Mucosa of gallbladder (tissue), 1 donor: ENCODE measurements at places on chromosomes 5 and 9. TPM values are rescaled to one million over a fixed set of nuclear protein-coding genes. Genes with fewer than 3 reads are reported as not detected.

CDC23 gene
- total RNA-seq, result 21.8 TPM

PPP2CA gene
- total RNA-seq, result 108 TPM

LIX1 gene
- 0.17 TPM for total RNA-seq

IRX4 gene
- not detected for total RNA-seq

LCN12 gene
- 10.0 TPM for total RNA-seq

DNA sequence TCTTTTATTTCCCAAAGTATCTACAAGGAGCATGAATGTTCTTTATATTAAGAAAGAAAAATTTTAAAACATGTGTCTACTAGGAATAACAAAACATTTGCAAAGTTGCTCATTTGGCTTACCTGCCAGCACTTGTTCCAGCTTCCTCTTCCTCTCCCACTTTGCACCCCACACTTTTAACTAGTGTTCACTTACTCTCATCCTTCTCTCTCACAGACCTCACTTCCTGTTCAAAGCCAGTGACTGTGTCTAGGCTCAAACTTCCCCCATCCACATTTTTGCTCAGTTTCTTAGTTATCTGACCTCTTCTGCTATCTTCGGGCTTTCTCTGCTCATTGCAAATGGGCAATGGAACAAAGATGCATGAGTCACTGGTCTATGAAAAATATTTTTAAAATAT is 512.2 kb upstream of the ZNF462 start:
- no peak for DNase-seq

- DNase-seq, result no peak
These were observed 231.9 kb upstream of the TUT7 start for GRCh38 chr9:86586144-86586494.

DNA sequence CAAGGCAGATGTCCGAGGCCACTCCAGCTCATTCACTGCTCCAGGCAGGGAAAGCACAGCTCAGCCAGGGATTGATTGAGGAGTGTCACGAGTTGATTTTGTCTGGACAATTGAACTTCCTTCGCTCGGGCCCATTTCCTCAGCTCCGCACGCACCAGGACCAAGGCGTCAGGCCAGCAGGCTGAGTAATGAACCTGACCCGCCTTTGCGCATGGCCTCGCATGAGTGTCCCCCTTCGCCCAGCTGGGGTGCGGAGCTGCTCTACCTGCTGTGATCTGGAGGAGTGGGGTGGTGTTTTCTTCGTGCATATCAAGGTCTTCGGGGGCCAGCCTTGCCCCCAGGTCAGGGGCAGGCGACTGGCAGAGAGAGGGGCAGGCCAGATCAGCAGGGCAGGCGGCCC is 44.0 kb downstream of the VAV2 start:
- peak; percentile 62 for DNase-seq

GRCh38 chr9:571066-571465 is 270.4 kb upstream of the DMRT1 start:
- DNase-seq, result peak; percentile 68

- no peak for DNase-seq
These were observed 92.5 kb downstream of the PPIC start for GRCh38 chr5:122944051-122944450.

DNA sequence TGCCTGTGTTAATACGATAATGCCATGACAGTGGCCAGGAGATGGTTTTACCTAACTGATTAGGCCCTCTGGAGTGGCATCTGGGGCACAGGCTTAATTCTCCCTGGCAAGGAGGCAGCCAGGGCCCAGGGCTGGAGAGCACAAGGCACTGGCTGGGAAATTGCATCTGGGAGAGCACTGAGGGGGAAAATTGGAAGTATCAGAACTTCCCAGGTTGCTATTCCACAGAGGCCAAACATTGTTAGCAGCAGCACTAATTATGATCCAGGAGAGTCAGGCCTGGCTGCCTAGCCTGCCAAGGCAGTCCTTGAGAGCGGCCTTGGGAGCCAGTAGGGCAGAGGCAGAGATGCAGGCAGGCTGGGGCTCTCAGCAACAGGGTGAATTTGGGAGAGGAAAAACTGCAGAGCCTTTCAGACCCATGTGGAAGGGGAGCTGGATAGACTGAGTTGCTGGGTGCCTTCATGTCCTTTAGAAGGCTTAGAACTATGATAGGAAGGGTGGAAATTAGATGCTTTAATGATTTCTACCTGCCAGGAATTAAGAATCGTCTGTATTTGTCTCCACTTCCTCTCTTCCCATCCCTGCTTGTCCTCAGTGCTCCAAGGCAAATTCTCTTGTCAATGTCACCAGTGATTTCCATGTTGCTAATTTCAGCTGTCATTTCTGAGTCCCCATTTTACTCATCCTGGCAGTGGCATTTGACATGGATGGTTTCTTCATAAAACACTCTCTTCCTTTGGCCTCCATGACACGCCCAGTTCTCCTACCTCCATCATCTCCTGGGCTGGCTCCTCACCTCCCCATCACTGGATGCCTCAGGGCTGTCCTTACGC is 56.1 kb upstream of the HSPA9 start:
- DNase-seq, result no peak

GRCh38 chr9:3976865-3977613 is 322.8 kb downstream of the GLIS3 start:
- DNase-seq, result no peak

- DNase-seq, result no peak
These were observed 32.6 kb upstream of the FRRS1L start for GRCh38 chr9:109199676-109200075.

DNA sequence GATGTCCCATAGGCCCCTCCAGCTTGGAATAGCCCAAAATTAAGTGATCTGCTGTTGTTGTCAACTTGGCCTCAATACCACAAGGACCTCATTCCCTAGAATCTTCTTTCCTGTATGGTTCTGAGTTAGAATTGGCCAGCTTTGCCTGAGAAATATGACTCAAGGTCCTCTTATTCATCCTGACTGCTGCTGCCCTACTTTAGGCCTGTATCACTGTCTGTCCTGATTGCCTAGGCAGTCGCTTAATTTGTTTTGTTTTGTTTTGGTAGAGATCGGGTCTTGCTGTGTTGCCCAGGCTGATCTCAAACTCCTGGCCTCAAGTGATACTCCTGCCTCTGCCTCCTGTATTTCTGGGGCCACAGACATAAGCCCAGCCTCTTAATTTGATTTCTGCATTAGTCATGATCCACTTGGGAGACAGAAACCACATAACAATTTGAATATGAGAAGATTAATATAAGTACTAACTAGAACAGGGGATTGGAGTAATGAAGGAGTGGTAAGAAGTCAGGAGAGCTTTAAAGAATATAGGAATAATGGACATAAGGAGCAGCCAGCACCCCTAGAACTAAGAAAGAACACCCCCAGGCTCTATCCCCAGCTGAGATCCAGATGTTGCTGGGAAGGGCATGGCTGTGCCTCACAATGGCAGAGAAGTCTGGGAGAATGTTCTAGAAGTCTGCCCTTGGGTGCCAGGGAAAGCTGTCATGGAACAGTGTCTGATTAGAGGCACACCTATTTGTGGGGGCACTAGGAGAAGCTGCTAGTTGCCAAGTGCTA is 4.6 kb downstream of the TEX53 start:
- DNase-seq, result no peak
